ENCODE measurements at places on chromosomes 4 and X.

DNA sequence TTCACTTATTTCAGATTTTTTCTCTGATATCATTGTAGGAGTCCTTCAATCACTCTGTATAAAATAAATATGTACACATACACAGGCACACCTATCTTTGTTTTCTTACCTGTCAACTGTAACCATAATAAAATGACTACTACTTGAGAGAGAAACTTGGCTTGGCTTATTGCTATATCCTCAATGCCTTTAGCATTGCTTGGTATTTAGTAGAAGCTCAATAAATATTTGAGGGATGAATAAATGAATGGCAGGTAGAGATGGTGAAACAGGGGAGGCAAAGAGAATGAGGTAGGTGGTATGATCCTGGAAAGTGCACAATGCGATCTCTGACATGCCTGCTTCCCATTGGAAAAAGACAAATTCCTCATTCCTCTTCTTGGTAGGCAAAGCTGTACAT lies 21.8 kb upstream of the CXCL6 start:
- no peak for DNase-seq

GRCh38 chrX:47218280-47218919 lies at the start of gene CDK16:
CDK16 (plus strand) TSS chrX:47218681; CDS start chrX:47223558, 4,877 bp downstream.
- DNase-seq, result peak; percentile 84

DNA sequence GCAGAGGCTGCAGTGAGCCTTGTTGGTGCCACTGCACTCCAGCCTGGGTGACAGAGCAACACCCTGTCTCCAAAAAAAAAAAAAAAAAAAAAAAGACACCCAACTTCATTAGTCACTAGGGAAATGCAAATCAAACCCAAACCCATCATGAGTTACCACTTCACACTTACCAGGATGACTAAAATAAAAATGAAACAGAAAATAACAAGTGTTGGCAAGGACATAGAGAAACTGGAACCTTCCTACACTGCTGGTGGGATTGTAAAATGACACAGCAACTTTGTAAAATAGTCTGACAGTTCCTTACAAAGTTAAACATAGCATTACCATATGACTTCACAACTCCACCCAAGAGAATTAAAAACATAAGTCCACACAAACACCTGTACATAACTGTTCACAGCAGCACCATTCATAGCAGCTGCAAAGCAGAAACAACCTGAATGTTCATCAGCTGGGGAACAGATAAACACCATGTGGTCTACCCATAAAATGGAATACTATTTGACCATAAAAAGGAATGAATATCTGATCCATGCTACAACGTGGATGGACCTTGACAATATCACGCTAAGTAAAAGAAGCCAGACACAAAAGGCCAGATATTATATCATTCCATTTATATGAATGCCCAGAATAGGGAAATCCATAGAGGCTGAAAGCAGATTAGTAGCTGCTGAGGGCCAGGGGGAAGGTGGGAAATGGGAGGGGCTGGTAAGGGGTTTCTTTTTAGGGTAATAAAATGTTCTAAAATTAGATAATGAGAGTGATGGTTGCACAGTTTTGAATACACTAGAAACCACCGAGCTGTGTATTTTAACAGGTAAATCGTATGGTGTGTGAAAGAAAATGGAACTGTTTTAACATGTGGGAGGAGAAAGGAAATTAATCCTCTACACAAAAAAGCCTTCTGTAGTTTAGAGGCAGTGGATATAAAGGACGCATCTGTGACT lies 18.3 kb downstream of the CD99L2 start:
- DNase-seq, result no peak

GRCh38 chr4:143921181-143921580 lies 15.8 kb upstream of the GYPE start:
- DNase-seq, result no peak

DNA sequence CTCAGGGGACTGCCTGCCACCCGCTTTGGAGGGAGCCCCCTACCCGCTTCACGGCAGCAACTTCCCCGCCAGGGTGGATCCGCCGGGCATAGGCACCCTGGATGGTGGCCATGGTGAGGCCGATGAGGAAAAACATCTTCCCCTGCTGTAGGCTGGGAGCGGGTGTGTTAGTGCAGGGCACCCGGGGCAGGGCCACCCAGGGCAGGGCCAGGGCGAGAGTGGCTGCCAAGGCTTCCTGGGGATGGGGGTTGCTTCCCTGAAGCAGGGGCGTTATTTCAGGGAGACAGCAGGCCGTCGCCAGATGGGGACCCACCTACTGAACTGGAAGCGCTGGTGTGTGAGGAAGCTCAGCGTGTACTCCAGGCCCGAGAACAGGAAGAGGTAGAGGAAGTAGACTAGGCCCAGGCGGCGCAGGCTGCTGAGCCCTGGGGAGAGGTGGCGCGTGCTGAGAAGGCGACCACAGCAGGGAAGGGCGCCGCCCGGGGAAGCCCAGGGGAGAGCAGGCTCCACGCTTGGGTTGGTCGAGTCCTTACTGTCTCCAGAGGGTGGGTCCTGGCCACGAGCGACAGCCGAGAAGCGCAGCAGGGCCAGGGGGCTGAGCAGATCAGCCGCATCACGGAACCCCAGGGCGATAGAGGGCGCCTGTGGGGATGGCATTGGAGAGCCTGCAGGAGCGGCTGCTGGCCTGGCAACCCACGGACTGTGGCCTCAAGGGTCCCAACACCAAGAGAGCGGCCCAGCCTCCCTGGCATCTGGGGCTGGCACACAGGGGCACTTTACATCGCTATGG lies 31.5 kb downstream of the NOP14 start:
- no peak for DNase-seq

DNA sequence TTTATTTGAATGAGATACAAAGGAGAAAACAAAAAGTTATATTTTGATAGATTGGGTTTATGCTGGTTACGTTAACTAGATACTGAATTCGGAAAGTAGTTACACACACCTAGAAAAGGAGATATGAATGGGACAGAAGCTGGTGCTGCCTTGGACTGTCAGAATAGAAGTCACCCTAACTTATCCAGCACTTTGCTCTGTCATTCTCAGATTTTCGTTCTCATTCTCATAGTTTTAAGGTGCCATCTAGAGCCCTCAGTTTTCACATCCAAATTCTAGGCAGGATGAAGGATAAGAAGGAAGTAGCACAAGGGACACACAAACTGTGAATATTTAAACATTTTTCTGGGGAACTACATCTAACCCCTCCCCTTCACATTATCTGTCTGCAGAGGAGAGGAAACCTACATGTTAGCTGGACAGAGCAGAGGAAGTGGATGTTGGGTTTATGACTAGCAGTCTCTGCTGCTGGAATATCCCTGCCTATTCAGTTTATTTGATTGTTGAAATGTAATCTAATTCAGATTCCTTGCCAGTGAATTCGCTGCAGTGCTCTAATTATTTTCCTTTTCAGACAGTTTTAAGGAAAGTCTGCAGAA lies 521.9 kb downstream of the FAT4 start:
- peak; percentile 11 for DNase-seq

DNA sequence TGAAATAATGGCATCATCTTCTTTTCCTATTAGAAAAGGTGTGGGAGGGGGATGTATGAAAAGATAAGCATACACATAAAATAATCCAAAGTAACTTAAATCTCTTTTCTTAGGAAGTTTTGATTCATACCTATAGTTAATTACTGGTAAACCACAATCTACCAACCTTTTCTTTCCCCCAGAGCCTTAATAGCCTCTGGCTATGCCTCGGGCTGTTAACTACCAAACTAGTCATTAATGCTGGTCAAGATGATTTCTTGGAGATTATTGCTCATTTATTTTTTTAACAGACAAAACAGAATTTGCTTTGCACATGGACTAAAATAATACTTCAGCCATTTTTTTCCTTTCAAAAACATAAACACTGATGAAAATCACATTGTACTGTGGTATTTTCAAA lies 16.9 kb downstream of the NAA11 start:
- DNase-seq, result no peak

DNA sequence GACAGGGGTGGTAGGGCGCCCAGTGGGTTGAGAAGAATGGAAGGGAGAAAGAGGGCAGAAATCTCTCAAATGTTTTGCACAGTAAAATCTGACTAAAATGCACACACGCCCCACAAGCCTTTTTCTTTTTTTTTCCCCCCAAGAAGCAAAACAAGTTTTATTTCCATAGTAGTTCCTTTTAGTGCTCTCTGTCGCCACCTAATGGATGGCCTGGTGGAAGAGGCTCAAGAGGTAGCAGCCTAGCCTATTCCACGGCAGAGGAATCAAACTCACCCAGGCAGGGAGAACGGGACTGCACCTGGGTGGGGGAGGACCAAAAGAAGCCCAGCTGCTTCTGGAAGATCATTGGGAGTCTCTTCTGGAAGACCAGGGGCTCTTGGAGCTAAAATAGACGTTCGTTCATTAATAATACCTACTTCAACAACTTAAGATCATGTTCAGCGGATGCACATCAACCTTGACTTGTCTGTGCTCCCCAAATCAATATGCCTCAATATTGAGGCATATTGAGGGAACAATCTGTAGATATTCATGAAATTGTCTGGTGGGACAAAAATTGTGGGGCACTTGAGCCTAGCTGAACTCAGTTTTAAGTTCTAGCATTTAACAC lies 31.6 kb upstream of the IRAK1 start:
- DNase-seq, result peak; percentile 75

DNA sequence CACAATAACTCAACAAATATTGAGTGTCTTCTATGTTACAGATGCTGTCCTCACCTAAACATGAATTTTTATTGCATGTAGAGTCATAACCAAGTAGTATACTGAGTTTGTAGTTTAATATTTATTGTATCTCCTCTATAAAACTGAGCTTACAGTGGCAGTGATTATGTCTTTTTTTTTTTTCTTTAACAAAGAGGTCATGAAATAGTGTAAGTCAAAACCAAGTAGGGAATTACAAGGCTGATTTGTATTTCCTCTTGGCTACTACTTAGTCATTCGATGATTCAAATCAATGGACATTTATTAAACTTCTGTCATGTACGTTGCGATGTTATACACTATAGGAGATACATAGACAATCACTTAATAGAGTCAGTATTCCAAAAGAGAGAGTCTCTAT lies 48.4 kb downstream of the IL15 start:
- no peak for DNase-seq

DNA sequence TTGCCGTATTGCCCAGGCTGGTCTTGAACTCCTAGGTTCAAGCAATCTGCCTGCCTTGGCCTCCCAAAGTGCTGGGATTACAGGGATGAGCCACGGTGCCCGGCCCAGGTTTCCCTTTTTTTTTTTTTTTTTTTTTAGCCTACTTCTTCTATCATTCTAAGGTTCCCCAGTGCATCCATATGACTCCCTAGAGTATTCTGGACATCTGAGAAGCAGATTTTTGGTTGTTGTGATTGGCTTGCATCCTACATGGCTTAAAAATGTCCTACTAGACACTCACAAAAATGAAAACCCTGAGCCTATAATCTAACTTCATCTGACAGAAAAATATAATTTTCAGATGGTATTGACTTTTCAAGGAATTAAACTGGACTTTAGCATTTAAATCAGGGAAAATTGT lies 41.7 kb downstream of the SMIM14 start:
- no peak for DNase-seq

DNA sequence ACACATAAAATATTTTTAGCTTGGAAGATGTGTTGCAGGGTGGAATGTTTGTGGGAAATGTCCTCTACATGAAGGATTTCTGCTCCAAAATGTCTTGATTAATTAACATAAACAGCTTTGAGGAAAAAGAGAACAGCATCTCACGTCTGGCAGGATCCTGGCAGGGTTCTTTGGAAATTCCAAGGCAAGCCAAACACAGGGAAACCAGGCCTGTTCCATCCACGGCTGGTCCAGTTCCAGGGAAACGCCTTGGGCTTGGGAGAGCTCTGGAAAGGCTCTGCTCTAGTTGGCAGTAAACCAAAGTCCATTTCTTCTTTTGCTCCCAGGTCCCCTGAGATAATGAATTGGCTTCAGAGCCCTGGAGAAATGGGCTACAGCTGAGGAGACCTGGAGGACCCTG lies 42.4 kb upstream of the GAB1 start:
- DNase-seq, result no peak

- DNase-seq, result peak; percentile 11
These were observed 1042.5 kb upstream of the PABPC4L start for GRCh38 chr4:135244056-135244455.

DNA sequence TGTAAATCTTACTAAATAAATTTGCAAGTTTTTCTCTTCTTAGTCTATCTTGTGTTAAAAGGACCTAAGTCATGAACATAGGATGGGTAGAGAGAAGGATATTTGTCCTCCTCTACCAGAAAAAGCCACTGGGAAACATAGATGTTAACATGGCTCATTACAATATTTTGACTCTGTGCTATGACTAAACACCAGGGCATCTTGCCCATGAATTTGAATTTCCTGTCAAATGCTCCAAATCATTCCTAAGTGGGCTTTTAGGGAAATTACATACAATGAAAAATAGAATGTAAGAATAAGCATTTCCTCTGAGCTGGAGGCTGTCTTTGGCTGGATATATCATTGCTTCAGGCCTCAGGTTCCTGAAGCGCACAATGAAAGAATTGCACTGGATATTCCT lies 39.1 kb downstream of the ANOS1 start:
- no peak for DNase-seq

GRCh38 chr4:87633243-87633642 lies 16.8 kb upstream of the DMP1 start:
- DNase-seq, result peak; percentile 84

DNA sequence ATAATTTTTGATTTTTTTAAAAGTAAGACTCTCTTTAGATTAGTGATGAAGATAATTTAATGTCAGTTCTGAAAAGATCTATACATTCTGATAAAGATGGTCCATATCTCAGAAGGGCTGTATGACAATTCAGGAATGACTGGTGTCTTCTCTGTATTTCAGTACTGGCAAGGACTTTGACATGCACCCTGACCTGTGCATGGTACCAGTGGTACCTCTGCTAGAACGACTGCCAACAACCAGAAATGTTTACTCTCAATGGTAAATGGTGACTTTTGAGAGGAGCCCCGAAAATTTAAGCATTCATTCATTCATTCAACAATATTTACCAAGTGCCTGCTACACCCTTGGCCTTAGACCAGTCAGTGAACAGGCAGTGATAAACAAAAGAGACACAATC lies 4.8 kb downstream of the NR3C2 start:
- no peak for DNase-seq

DNA sequence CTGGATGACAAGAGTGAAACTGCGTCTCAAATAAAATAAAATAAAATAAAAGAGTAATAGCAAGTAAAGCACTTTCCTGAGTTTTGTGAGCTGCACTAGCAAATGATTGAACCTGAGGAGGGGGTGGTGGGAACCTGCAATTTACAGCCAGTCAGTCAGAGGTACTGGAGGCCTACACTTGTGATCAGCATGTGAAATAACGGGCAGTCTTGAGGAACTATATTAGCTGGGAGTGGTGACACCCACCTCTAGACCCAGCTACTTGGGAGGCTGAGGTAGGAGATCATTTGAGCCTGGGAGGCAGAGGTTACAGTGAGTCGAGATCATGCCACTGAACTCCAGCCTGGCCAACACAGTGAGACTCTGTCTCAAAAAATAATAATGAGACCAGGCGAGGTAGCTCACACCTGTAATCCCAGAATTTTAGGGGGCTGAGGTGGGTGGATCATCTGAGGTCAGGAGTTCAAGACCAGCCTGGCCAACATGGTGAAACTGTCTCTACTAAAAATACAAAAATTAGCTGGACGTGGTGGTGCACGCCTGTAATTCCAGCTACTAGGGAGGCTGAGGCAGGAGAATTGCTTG lies 537.1 kb upstream of the HTR2C start:
- no peak for DNase-seq

- DNase-seq, result peak; percentile 53
These were observed 32.5 kb upstream of the TLR2 start for GRCh38 chr4:153651587-153651986.

- peak; percentile 2 for DNase-seq
These were observed 40.2 kb upstream of the NHSL2 start for GRCh38 chrX:71870208-71871098.

Measured in choroid plexus epithelial cell (primary cell).